Bronchus fibroblast of lung (primary cell): ENCODE measurements at places on chromosomes 3 and 15. TPM values are rescaled to one million over a fixed set of nuclear protein-coding genes. Genes with fewer than 3 reads are reported as not detected.

Gene FAM43A
- 1.8 and 2.4 TPM in 2 replicates for total RNA-seq

Gene CASR
- not detected in 2 replicates for total RNA-seq

Gene PPP2R3A
- 9.8 and 10.1 TPM in 2 replicates for total RNA-seq

Gene CISH
- 1.2 and 2.1 TPM in 2 replicates for total RNA-seq

Gene CHL1
- 0.59 and 1.7 TPM in 2 replicates for total RNA-seq

Gene SLC7A14
- 0.30 and 0.34 TPM in 2 replicates for total RNA-seq

Gene EPB42
- total RNA-seq = not detected in 2 replicates

Gene RPUSD2
- total RNA-seq = 10.9 and 13.2 TPM in 2 replicates

Gene SLC22A13
- not detected in 2 replicates for total RNA-seq

Gene C3orf20
- not detected in 2 replicates for total RNA-seq

Gene ANKUB1
- total RNA-seq = not detected in 2 replicates

Gene NRROS
- total RNA-seq = under 0.01 and 0.17 TPM in 2 replicates

Gene CCRL2
- 0.45 TPM in 1 of 2 replicates, not detected in the other for total RNA-seq

Gene FANCD2
- 26.2 and 38.7 TPM in 2 replicates for total RNA-seq

Gene ARHGEF26
- total RNA-seq = 2.4 and 3.4 TPM in 2 replicates

Gene INSYN1
- total RNA-seq = 0.17 and 0.30 TPM in 2 replicates

Gene SHC4
- total RNA-seq = 0.67 and 0.74 TPM in 2 replicates

Gene SHF
- total RNA-seq = 1.3 and 3.0 TPM in 2 replicates

Gene UCN2
- 1.7 and 1.9 TPM in 2 replicates for total RNA-seq

Gene UBL7
- 76.1 and 77.5 TPM in 2 replicates for total RNA-seq

Gene AMIGO3
- total RNA-seq = 0.50 and 1.2 TPM in 2 replicates

Gene ZNF385D
- total RNA-seq = 0.59 and 1.3 TPM in 2 replicates

Gene ADCY5
- under 0.01 and 0.15 TPM in 2 replicates for total RNA-seq

Gene FBXO40
- total RNA-seq = not detected in 2 replicates

Gene PLIN1
- 0.15 TPM in 1 of 2 replicates, not detected in the other for total RNA-seq

Gene FGF12
- 0.15 TPM in 1 of 2 replicates, not detected in the other for total RNA-seq

Gene STRA6
- 0.17 and 0.30 TPM in 2 replicates for total RNA-seq

Gene KBTBD13
- total RNA-seq = not detected in 2 replicates

Gene LRRIQ4
- not detected in 2 replicates for total RNA-seq

Gene CELSR3
- total RNA-seq = 1.3 and 2.7 TPM in 2 replicates

Gene PLSCR2
- not detected in 2 replicates for total RNA-seq

Gene TMIE
- not detected in 2 replicates for total RNA-seq

Gene TRPC1
- total RNA-seq = 5.2 and 8.2 TPM in 2 replicates

Gene SLC6A11
- total RNA-seq = not detected in 2 replicates

Gene SCAANT1
- total RNA-seq = not detected in 2 replicates

Gene CLRN1
- not detected in 2 replicates for total RNA-seq

Gene SRGAP3
- total RNA-seq = 1.2 and 1.7 TPM in 2 replicates

Gene SNURF
- total RNA-seq = 0.45 and 0.50 TPM in 2 replicates

Gene EFHB
- under 0.01 TPM in 1 of 2 replicates, not detected in the other for total RNA-seq

Gene ZPLD1
- total RNA-seq = not detected in 2 replicates

Gene SLC28A1
- total RNA-seq = not detected in 2 replicates
